Left renal pelvis (tissue), 4 donors: ENCODE measurements at places on chromosomes 11 and 22.

GRCh38 chr11:9396752-9397151 lies 12.3 kb downstream of the IPO7 start:
- no peak for DNase-seq

- DNase-seq: no peak
These were observed 16.5 kb upstream of the GAL start for GRCh38 chr11:68667511-68668500.

DNA sequence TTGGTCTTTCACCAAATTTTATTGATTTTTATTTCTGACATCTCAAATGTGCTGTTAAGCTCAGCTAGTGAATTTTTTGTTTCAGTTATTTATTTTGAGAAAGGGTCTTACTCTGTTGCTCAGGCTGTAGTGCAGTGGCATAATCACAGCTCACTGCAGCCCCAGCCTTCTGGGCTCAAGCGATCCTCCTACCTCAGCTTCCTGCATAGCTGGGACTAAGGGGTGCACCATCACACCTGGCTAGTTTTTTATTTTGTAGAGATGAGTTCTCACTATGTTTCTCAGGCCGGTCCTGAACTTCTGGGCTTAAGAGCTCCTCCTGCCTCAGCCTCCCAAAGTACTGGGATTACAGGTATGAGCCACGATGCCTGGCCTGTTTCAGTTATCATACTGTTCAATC lies 282.0 kb downstream of the SBF2 start:
- DNase-seq: no peak

- no peak for DNase-seq
These were observed 12.7 kb upstream of the LARGE1 start for GRCh38 chr22:33932997-33933396.

GRCh38 chr11:45320371-45320770 lies 34.2 kb upstream of the SYT13 start:
- DNase-seq: no peak

GRCh38 chr22:33472462-33473344 lies 414.5 kb upstream of the SYN3 start:
- DNase-seq: no peak

DNA sequence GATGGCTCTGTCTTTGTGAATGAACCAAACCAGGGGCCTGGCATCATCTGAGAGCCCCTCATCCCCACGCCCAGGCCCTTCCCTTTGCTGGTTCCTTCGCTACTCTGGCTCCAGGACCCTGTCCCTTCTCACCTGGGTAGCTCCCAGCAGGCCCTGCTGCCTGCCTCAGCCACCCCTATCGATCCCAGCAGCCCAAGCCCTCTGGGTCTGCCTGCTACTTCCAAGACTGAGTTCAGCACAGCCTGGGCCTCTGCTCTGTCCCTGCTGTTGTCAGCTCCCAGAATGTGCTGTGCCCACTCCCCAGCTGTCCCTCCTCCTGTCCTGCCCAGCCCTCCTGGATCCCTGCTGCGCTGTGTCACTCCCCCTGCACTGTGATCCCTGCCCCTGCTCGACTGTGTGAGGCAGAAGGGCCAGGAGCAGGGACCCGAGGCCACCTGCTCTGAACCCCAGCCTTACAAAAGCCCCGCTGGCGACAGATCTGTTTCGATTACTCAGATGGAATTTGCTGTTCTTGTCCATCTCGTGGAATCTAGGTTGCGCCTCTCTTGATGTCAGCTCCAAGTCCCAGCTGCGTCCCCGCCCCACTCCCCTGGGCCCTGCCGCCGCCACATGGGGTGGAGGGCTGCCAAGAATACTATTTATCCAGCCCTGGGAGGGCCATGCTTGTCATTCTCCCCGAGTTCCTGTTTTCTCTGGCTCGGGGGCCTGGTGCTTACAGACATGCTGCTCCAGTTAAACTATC lies 13.0 kb downstream of the MRPL21 start:
- DNase-seq: no peak

DNA sequence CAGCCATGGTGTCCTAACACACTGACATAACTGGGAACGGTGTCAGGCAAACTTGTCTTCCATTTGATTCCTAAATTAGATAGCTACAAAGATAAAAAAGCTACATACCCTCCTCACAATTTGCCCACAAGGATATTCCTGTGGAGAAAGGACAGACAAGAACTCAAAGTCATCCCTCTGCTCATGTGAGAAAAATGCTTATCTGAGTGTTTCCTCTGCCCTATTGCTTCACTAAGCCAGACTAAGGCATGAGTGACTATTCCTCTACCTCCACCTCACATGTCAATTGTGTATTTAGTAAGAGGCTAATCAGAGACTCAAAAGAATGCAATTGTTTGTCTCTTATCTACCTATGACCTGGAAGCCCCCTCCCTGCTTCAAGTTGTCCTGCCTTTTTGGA lies 247.7 kb downstream of the DDX10 start:
- no peak for DNase-seq

DNA sequence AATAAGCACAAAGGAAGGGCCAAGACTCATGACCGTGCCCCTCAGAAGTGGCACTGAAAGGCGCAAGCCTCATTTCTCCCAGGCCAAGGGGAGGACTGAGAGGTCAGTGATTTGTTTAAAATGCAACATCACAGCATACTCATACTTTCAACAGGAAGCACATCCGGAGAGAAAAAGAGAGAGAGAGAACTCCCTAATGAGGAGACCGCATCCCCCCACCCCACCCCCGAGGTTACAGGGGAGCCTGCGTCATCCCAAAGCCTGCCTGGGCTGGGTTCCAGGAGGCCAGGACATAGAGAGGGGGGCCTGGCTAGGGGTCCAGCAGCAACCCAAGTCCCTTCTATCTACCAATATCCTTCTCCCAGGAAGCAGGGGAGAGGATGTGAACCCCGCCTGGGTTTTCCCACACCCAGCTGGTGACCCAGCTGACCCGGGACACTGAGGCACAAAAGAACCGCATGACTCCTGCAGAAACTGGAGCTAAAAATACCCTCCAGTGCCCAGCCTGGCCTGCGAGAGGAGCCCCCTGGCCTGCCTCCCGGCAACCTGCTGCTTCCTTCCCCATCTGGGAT lies 3.8 kb downstream of the CSNK1E start:
- DNase-seq: no peak

DNA sequence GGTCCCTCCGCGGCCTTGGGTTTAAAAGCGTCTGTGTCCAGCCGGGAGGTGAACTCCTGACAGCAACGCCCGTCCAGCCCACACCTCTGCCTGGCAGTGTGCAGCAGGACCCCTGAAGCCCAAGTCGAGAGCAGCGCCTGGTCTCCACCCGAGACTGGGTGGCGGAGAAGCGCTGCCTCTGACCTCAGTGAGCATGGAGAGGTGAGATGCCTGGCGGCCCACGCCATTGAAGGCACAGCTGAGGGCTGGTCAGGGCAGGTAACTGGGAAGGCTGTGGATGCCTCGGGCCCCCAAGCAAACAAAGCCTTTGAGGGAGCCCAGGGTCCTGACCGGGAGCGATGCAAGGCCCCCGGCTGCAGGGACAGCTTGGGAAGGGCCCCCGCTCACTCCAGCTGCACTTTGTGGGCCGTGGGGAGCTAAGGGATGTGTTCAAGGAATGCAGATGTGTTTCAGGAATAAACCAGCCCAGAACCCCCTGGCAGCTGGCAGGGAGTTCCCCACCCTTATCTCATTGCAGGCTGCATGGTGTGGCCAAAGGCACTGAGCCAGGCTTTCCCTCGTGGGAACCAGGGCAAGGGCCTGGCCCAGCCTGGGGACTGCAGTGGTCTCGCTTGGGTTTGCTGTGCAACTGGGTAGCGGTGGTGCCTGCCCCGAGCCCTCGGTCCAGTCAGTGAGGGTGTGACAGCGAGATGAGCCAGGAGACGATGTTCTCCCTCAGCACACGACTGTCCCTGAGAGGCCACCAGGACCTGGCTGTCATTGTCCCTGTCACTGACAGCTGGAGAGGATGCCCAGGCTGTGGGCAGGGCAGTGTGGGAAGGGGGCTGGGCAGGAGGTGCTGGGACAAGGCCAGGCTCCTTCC lies 92.5 kb downstream of the WNT7B start:
- DNase-seq: no peak

GRCh38 chr22:23282089-23282501 lies 101.8 kb downstream of the BCR start:
- no peak for DNase-seq

- no peak for DNase-seq
These were observed 28.4 kb upstream of the BMAL1 start for GRCh38 chr11:13249177-13249576.

- DNase-seq: no peak
These were observed 8.2 kb downstream of the ZP1 start for GRCh38 chr11:60875366-60876167.

- no peak for DNase-seq
These were observed 6.6 kb downstream of the TREH start for GRCh38 chr11:118672846-118673245.

DNA sequence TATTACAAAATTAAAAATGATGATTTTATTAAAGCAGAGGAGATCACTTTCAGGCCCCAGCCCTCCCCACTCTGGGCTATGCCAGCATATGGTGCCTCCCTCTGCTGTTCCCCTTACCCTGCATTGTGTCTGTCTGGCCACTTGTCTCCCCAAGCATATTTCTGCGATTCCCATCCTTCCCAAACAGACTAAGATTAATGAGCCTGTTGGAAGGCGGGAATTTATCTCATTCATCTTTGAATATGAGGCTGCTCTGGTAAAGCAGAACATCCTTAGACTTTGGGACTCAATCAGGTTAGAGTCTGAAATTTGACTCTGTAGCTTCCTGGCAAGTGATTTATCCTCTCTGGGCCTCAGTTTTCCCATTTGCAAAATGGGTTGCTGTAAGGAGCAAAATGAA lies 25.7 kb downstream of the AMPD3 start:
- no peak for DNase-seq

DNA sequence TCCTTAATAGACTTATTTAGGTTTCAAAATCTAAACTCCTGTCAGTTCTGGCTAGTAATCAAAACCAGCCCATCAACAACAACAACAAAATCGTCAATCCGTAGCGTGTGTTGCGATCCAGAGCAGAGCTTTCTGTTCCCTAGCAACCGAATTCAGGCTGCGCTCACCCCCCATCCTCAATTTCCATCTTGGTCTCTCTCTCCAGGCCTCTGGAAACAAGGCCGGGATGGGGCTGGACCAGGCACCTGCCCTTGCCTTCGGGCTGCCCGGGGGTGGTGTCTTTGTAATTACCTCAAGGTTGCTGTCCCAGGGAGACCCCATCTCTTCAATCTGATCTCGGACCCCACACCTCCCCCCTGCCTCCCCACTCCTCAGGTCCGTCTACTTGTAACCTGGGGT lies 1341.5 kb downstream of the BRD1 start:
- no peak for DNase-seq

- no peak for DNase-seq
These were observed 38.2 kb downstream of the GLYATL1 start for GRCh38 chr11:58977470-58977869.

GRCh38 chr11:133383689-133384088 lies 148.6 kb downstream of the OPCML start:
- no peak for DNase-seq

DNA sequence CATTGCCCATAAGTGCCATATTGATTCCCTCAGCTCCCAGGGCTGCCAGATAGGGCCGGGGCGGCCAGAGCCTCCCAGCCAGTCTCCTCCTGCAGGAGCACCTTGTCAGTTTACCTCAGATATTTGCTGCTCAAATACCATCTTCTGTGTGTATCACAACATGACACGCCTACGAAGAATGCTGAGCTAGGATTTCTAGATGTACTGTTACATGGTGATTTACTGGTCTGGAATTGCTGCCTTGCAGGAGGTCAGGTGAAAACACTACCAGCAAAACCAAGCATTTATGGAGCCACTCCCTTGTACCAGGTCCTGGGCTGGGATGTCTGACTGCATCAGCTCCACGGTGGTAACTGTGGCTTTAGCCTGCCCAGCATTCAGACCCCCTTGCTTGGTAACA lies 11.8 kb downstream of the MICAL3 start:
- no peak for DNase-seq

- DNase-seq: no peak
These were observed 49.4 kb upstream of the ADA2 start for GRCh38 chr22:17268501-17269223.

GRCh38 chr11:78212586-78213371 lies 24.1 kb downstream of the USP35 start:
- DNase-seq: no peak

DNA sequence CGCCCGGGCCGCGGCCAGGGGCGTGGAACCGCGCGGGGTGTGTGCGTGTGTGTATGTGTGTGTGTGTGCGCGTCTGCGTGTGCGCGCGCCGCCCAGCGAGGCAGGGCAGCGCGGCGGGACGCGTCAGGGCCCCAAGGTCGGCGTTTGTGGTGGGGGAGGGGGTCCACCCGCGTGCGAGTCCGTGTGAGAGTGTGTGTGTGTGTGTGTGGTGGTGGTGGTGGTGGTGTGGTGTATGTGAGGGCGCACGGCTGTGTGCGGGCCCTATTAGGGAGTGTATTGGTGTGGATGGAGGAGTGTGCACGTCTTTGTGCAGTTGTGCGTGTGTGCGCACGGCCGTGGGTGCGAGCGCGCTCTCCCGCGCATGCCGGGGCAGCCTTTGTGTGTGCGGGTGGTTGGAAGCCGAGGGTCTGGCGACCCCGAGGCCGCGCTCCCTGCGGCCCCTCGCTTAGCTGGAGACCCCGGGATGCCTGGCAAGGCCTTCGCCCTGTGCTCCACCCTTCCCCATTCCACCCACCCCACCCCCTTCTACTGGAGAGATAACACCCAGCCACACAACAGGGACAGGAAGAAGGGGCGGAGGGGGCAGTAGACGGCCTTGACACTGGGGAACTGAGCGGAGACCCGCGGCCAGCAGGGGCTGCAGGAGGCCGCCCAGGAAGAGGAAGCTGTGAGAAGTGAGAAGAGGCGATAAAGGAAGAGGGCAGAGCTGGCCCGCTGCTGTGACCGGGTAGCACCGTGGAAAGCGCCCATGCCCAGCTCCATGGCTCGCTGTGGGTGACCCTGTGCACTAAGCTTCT lies 528 bp upstream of the ARRB1 start:
- no peak for DNase-seq

GRCh38 chr11:93248602-93249001 lies 50.8 kb upstream of the SLC36A4 start:
- no peak for DNase-seq

DNA sequence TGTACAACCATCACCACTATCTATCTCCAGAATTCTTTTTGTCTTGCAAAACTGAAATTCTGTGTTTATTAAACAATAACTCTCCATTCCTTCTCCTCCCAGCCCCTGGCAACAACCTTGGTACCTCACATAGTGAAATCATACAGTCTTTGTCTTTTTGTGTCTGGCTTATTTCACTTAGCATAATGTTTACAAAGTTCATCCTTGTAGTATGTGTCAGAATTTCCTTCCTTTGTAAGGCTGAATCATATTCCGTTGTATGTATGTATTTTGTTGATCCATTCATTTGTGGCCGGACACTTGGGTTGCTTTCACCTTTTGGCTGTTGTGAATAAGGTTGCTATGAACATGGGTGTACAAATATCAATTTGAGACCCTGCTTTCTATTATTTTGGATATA lies 243.7 kb upstream of the TBCEL start:
- no peak for DNase-seq

- no peak for DNase-seq
These were observed 34.8 kb downstream of the TSG101 start for GRCh38 chr11:18491924-18492323.
